ENCODE measurements at places on chromosomes 3 and 15. TPM values are rescaled to one million over a fixed set of nuclear protein-coding genes. Genes with fewer than 3 reads are reported as not detected.

GRK7 gene
- not detected for total RNA-seq

LEKR1 gene
- total RNA-seq, result 4.0 TPM

HMG20A gene
- total RNA-seq, result 44.6 TPM

ARGFX gene
- not detected for total RNA-seq

CORO2B gene
- 7.2 TPM for total RNA-seq

FBN1 gene
- total RNA-seq, result 189 TPM

DLG1 gene
- total RNA-seq, result 85.7 TPM

DNAJB11 gene
- 32.3 TPM for total RNA-seq

All from metanephros (tissue), 2 donors.